ENCODE measurements at places on chromosomes 12 and 14.
A peak's percentile ranks its signal among the peaks of the same experiment; 100 is the strongest.

DNA sequence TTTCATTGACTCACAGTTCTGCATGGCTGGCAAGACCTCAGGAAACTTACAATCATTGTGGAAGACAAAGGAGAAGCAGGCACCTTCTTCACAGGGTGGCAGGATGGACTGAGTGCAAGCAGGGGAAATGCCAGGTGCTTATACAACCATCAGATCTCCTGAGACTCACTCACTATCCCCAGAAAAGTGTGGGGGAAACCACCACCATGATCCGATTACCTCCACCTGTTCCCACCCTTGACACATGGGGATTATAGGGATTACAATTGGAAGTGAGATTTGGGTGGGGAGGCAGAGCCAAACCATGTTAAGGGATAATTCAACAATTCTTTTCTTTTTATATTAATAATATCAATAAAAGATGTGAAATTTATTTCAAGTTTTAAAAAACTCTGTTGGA is 34.1 kb downstream of the CNTN1 start:
- no peak for DNase-seq
- H3K27me3 ChIP-seq = no peaks in the 10 kb centered on the region
- no peaks in the 10 kb centered on the region for H3K4me1 ChIP-seq
- no peak overlapping the region for H3K27ac ChIP-seq
- H3K4me3 ChIP-seq = no peak overlapping the region
- no peaks in the 10 kb centered on the region for H3K36me3 ChIP-seq

- H3K4me3 ChIP-seq = no peak overlapping the region
- H3K36me3 ChIP-seq = peaks cover 38% of the 10 kb centered on the region
- H3K27me3 ChIP-seq = no peaks in the 10 kb centered on the region
- no peak for DNase-seq
Observed at GRCh38 chr12:70543444-70543843, 93.8 kb downstream of the PTPRB start.

DNA sequence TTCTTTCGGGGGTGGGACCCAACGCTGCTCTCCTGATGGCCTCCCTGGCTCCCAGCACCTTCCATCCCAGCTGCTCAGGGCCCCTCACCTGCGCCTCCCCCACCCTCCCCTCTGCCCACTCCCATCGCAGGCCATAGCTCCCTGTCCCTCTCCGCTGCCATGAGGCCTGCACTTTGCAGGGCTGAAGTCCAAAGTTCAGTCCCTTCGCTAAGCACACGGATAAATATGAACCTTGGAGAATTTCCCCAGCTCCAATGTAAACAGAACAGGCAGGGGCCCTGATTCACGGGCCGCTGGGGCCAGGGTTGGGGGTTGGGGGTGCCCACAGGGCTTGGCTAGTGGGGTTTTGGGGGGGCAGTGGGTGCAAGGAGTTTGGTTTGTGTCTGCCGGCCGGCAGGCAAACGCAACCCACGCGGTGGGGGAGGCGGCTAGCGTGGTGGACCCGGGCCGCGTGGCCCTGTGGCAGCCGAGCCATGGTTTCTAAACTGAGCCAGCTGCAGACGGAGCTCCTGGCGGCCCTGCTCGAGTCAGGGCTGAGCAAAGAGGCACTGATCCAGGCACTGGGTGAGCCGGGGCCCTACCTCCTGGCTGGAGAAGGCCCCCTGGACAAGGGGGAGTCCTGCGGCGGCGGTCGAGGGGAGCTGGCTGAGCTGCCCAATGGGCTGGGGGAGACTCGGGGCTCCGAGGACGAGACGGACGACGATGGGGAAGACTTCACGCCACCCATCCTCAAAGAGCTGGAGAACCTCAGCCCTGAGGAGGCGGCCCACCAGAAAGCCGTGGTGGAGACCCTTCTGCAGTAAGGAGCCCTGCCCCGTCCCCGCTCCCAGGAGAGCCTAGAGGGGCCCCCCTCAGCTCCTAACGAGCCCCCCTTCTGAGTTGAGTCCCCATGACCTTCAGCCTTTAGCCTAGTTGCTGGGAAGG is at the start of gene HNF1A:
HNF1A (plus strand) TSS at position 248 of the 924 bp plus-strand sequence; CDS start at position 474, 226 bp downstream.
- H3K4me1 ChIP-seq = peaks cover 43% of the 10 kb centered on the region
- peaks cover 72% of the 10 kb centered on the region for H3K36me3 ChIP-seq

DNA sequence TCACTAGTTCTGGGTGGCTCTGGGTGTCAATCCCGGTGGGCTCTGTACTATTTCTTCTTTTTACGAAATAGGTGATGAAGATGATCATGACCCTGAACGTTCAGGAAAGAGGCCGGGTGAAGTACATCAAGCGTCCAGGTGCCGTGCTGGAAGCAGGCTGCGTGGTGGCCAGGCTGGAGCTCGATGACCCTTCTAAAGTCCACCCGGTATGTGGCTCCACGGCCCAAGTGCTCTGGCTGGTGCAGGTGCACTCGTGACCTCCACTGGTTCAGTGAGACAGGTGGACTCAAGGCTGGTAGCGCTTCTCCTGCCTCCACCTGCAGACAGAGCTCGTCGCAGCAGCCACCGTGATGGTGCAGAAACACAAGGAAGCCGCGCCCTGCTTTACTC is 85.1 kb downstream of the ACACB start:
- H3K4me3 ChIP-seq = no peak overlapping the region
- DNase-seq = no peak
- H3K27ac ChIP-seq = no peak overlapping the region
- no peaks in the 10 kb centered on the region for H3K4me1 ChIP-seq

- H3K27me3 ChIP-seq = no peaks in the 10 kb centered on the region
- H3K4me1 ChIP-seq = no peaks in the 10 kb centered on the region
Observed at GRCh38 chr12:103175625-103176024, 218.2 kb downstream of the ASCL1 start.

- no peaks in the 10 kb centered on the region for H3K27me3 ChIP-seq
- H3K27ac ChIP-seq = no peak overlapping the region
- no peak for DNase-seq
- H3K4me1 ChIP-seq = peaks cover 34% of the 10 kb centered on the region
- H3K4me3 ChIP-seq = no peak overlapping the region
- no peaks in the 10 kb centered on the region for H3K36me3 ChIP-seq
Observed at GRCh38 chr14:73997944-73998447, 21.1 kb downstream of the ENTPD5 start.

DNA sequence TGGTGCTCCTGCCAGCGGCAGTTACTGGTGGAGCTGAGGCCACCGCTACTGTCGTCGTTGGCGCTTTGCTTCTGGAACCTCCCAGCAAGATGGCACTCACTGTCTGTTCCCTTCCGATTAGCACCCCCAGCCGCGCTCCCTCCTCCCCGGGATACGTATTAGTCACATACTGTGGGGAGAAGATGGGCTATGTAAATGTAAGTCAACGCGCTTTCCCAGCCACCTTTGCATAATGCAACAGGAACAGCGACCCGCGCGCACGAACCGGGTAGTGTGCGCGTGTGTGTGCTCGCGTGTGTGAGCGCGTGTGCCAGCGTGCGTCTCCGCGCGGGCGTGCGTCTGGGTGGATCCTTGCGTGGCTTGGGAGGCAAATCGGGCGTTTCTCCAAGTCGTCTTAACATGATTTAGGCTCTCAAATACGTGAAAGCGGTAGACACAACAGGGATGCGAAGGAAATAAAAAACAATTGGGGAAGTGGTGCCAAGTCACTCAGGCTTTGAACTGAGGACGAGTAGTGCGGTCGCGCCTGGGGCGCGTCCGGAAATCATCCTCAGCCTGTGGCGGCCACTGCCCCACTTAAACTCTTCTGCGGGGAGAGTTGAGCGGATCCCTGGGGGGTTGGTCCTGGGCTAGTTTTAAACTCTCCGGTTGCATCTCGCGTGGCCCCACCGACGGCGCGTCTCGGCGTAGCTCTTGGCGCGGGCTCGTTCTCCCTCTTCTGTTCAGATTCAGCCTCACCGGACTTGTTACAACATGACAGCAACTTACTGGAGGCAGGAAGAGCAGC is 1.8 kb downstream of the FLRT2 start:
- no peak overlapping the region for H3K27ac ChIP-seq
- H3K36me3 ChIP-seq = no peaks in the 10 kb centered on the region
- H3K4me3 ChIP-seq = no peak overlapping the region
- no peak for DNase-seq

DNA sequence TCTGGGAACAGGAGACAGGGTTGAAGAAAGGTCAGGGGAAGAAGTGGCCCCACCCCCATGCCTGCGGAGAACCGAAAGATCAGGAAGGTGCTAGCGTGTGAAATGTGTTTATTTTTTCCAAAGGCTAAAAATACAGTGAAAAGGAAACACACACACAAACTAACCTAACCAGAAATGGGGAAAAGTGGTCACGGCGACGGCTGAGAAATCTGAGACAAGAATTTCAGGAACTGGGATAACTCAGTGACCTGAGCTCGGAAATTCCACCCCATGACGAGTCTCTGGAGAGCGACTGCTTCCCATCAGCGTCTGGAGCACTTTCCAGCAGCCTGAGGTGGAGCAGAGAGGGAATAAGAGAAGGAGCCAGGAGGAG is 16.6 kb upstream of the RND1 start:
- peak overlapping the region; percentile 85 for H3K27ac ChIP-seq
- H3K4me3 ChIP-seq = peak overlapping the region; percentile 50
- H3K36me3 ChIP-seq = peaks cover 4% of the 10 kb centered on the region
- peaks cover 33% of the 10 kb centered on the region for H3K4me1 ChIP-seq
- peaks cover 7% of the 10 kb centered on the region for H3K27me3 ChIP-seq

Measured in Calu3 (cell line).